Cardiac ventricle fibroblast (primary cell): ENCODE measurements at places on chromosomes 4 and X. TPM values are rescaled to one million over a fixed set of nuclear protein-coding genes. Genes with fewer than 3 reads are reported as not detected.

Gene CNKSR2
- total RNA-seq, result not detected in 2 replicates

Gene RIPPLY1
- total RNA-seq, result not detected in 2 replicates

Gene ADAM29
- total RNA-seq, result not detected in 2 replicates

Gene SHOX
- total RNA-seq, result not detected in 2 replicates

Gene SPANXD
- total RNA-seq, result not detected in 2 replicates

Gene CFAP47
- total RNA-seq, result not detected in 2 replicates

Gene SLC25A43
- total RNA-seq, result 17.2 and 18.2 TPM in 2 replicates

Gene UTP14A
- 17.9 and 20.6 TPM in 2 replicates for total RNA-seq

Gene FAM156A
- 11.0 and 11.7 TPM in 2 replicates for total RNA-seq

Gene HAUS3
- total RNA-seq, result 4.2 and 12.6 TPM in 2 replicates

Gene LRPAP1
- total RNA-seq, result 175 and 226 TPM in 2 replicates

Gene HPF1
- 33.6 and 43.7 TPM in 2 replicates for total RNA-seq

Gene OPN1LW
- not detected in 2 replicates for total RNA-seq

Gene GLRA2
- total RNA-seq, result not detected in 2 replicates

Gene HMGN5
- total RNA-seq, result 2.1 and 2.2 TPM in 2 replicates

Gene DBET
- not detected in 2 replicates for total RNA-seq

Gene RS1
- total RNA-seq, result not detected in 2 replicates

Gene AMBN
- not detected in 2 replicates for total RNA-seq

Gene HEPH
- 47.3 and 52.1 TPM in 2 replicates for total RNA-seq

Gene GAGE12E
- total RNA-seq, result not detected in 2 replicates

Gene MAGEA1
- not detected in 2 replicates for total RNA-seq

Gene DDX53
- total RNA-seq, result not detected in 2 replicates

Gene RBMXL3
- not detected in 2 replicates for total RNA-seq

Gene PDLIM3
- 12.6 and 18.0 TPM in 2 replicates for total RNA-seq

Gene APELA
- not detected in 2 replicates for total RNA-seq

Gene ATOH1
- not detected in 2 replicates for total RNA-seq

Gene AMOT
- 1.3 and 1.6 TPM in 2 replicates for total RNA-seq

Gene NPY2R
- total RNA-seq, result 0.19 and 0.59 TPM in 2 replicates

Gene FHIP1A
- total RNA-seq, result 0.10 TPM in 1 of 2 replicates, not detected in the other

Gene SLC10A4
- not detected in 2 replicates for total RNA-seq

Gene DMRTC1
- not detected in 2 replicates for total RNA-seq

Gene LNX1
- 5.5 and 6.4 TPM in 2 replicates for total RNA-seq

Gene FAM184B
- not detected in 2 replicates for total RNA-seq

Gene MAGEA4
- not detected in 2 replicates for total RNA-seq

Gene TRIM75
- total RNA-seq, result not detected in 2 replicates

Gene GPR82
- not detected in 2 replicates for total RNA-seq

Gene BMP3
- total RNA-seq, result not detected in 2 replicates

Gene UGT2B15
- not detected in 2 replicates for total RNA-seq

Gene BST1
- total RNA-seq, result 4.9 and 9.5 TPM in 2 replicates

Gene XAGE1A
- not detected in 2 replicates for total RNA-seq

Gene EMCN
- total RNA-seq, result 1.4 and 1.9 TPM in 2 replicates

Gene MSN
- 172 and 182 TPM in 2 replicates for total RNA-seq

Gene MTHFD2L
- 2.4 and 5.7 TPM in 2 replicates for total RNA-seq

Gene CT45A1
- total RNA-seq, result not detected in 2 replicates

Gene INTU
- 1.0 and 2.5 TPM in 2 replicates for total RNA-seq

Gene SPP1
- total RNA-seq, result not detected in 2 replicates

Gene GAGE12D
- not detected in 2 replicates for total RNA-seq

Gene SRPX
- total RNA-seq, result 2,993 and 3,060 TPM in 2 replicates

Gene GPRASP1
- total RNA-seq, result 1.1 and 1.7 TPM in 2 replicates

Gene TLR1
- total RNA-seq, result 3.6 and 3.9 TPM in 2 replicates

Gene RBM46
- total RNA-seq, result 0.20 TPM in 1 of 2 replicates, not detected in the other

Gene NXF2
- not detected in 2 replicates for total RNA-seq

Gene APBB2
- 49.3 and 61.3 TPM in 2 replicates for total RNA-seq

Gene NUDT10
- total RNA-seq, result 1.2 and 2.1 TPM in 2 replicates

Gene FAM53A
- total RNA-seq, result 2.9 and 6.1 TPM in 2 replicates

Gene PIN4
- total RNA-seq, result 7.6 and 8.3 TPM in 2 replicates

Gene TNIP3
- total RNA-seq, result 0.44 TPM in 2 replicates

Gene RHOXF1
- not detected in 2 replicates for total RNA-seq
